ENCODE measurements at places on chromosomes 13 and 19.

GRCh38 chr13:30676672-30677071, 58.7 kb upstream of the ALOX5AP start:
- DNase-seq, result no peak

- DNase-seq, result no peak
Measured at GRCh38 chr13:97448503-97449251, 14.7 kb downstream of the RAP2A start.

GRCh38 chr13:48827709-48828108, 148.0 kb upstream of the FNDC3A start:
- no peak for DNase-seq

- no peak for DNase-seq
Measured at GRCh38 chr13:51175639-51176038, 46.6 kb upstream of the FAM124A start.

DNA sequence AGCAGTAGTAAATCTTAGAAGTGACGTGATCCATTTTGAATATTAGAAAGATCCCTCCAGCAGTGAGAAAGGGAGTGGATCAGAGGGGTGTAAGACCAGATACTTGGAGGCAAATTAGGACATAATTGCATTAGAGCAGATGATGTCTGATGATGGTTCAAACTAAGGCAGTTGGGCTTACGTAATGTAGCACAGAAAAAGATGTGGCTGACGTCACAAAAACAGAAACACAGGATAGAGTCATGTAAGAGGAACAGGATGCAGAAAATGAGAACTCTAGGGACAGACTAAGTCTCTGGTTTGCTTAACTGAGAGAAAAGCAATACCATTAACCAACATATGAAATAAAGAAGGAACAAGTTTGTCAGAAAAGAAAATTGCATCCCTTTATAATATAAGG, 392.5 kb upstream of the DACH1 start:
- DNase-seq, result no peak

GRCh38 chr19:46555628-46556280, 45.4 kb upstream of the CALM3 start:
- no peak for DNase-seq

- DNase-seq, result no peak
Measured at GRCh38 chr13:51278426-51279130, 56.4 kb downstream of the FAM124A start.

- no peak for DNase-seq
Measured at GRCh38 chr19:718251-718951, 9.7 kb downstream of the PALM start.

- DNase-seq, result no peak
Measured at GRCh38 chr19:36527873-36528193, 238 bp downstream of the ZNF260 start.

All from NCI-H1930 (cell line).